ENCODE measurements at places on chromosomes 5 and 9.

DNA sequence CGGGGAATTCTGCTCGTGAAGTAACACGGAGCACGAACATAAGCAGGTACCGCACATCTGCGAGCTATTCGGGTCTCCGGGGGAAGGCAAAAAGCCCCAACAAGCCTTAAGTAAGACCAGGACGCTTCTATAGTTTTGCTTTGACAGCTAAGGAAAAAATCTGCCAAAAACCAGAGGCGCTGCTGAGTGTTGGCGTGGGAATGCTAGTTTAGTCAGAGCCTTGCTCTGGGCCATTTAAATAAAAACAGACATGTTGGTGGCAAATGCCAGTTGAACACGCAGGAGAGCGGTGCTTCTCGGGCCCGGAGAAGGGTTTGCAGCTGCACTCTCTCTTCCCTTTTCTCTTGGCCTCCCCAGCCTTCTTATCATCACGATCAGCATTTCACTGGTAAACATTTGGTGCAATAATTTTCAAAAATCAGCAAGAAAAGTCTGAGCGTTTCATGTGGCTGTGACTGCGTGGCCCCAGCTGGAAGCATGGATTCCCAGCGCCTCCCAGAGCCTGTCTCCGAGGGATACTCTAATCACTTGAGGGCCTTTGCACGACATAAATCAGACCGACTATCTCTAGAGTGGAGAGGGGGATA, 6.4 kb upstream of the NOTCH1 start:
- DNase-seq: no peak

- DNase-seq: no peak
These were observed 390.5 kb downstream of the ZNF608 start for GRCh38 chr5:124355928-124356327.

DNA sequence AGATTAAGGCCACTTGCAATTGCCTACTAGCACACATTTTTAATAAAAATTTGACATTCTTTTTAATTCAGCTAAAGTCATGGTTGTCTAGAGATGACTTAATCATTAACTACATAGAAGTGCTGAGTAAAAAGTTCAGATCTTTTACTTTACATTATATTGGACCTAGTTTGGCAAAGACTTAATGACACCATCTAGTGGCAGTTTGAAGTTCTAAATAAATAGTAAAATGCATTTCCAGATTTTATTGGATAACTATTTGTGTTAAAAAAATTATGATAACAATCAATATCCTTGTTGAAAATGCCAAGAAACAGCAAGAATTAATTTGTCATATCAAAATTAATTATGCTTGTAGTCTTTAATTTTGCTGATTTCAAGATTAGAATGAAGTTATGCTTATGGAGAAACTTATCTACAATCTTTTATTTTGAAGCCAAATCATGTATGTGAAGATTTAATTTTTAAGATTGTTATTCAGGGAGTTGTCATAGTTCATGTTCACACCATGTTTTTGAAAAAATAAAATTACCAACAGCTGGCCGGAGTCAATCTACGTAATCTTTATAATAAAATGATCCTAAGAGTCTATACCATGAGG, 69.6 kb upstream of the PJA2 start:
- DNase-seq: no peak

GRCh38 chr5:4104831-4105597, 509.4 kb downstream of the IRX1 start:
- no peak for DNase-seq

DNA sequence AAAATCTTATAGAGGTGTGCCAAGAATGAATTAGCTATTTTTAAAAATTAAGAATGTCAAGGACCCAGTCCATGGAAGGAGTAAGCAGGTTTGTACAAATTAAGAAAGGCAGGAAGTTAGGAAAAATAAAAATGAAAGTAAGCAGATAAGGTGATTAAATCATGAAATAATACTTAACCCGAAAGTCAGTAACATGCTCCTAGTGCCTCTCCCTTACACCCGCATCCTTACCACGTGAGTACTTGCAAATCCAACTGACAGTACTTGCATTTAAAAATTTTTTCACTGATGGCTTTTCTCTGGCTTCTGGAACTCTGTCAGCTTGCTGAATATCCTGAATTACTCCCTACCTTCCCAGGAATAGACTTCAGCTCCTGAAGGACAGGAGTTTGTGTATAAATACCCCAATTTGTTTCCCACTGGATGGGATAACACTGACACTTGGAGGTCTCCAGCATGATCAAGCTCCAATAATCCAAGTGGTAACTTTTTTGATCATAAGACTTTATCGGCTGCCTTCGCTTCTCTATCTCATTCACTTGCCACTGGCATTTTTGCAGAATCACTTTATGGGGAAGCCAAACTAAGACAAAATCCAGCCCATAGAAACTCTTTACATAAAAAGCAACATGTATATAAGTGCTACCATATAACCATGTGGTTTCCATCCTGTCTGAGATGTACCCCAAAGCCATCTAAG, 41.6 kb upstream of the RICTOR start:
- DNase-seq: no peak

- DNase-seq: no peak
These were observed 32.1 kb downstream of the PRUNE2 start for GRCh38 chr9:76873821-76874220.

GRCh38 chr9:138045541-138046490, 168.2 kb downstream of the CACNA1B start:
- DNase-seq: peak; percentile 12

DNA sequence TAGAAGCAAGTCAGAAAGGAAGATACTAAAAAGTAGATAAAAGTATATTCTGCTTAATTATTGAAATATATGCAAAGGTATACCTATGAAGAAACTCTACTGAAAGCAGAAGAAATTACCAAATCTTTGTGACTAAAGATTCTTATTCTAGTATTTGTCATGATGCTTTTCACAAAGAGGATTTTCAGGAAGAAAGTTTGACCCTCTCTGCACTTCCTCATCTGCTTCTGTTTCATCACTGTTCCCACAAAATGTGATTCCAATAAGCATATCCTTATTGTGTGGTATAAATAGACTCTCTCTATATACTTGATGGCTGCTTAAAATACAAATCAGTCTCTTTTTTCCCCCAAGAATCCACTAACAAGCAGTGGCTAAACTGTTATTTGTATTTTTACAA, 2139.6 kb upstream of the ACO1 start:
- no peak for DNase-seq

- no peak for DNase-seq
These were observed 191.6 kb upstream of the CTNND2 start for GRCh38 chr5:12095808-12096281.

DNA sequence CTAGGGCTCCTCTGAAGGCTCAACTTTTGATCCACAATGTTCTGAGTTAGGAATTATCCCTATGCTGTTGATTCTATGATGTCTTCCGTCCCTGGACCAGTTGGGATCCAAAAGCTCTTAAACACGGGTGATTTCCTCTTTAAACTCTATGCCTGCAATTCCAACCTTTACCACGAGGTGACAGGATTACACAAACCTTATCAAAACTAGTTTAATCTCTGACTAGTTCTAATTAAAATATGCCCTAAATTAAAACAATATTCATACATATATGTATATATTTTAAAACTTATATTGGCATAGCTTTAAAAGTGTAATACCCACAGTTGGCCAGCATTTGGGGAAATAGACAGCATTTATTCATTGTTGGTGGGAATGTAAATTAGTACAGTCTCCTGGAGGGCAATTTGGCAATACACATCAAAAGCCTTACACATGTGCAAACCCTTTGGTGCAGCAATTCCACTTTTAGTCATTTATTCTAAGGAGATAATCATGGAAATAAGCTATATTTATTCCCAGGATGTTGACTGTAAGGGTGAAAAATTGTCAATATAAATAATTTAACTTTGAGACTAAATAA, 51.6 kb upstream of the PHYKPL start:
- DNase-seq: no peak

DNA sequence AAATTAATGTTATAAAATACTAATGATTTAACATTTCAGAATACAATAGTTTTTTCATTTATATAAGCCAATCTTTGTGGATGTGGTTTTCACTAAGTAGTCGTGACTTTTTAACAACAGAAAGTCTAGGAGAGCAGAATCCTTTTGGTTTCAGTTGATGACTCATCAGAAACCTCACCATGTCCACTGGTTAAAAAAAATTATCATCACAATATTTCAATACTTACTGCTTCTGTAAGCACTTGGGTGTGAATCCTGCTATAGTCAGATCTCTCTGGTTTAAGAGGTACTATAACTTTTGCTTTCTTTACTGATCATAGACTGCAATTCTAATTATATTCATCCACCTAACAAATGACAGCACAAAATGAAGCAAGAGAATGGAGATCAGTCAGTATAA, 77.2 kb downstream of the MRPS30 start:
- DNase-seq: no peak

DNA sequence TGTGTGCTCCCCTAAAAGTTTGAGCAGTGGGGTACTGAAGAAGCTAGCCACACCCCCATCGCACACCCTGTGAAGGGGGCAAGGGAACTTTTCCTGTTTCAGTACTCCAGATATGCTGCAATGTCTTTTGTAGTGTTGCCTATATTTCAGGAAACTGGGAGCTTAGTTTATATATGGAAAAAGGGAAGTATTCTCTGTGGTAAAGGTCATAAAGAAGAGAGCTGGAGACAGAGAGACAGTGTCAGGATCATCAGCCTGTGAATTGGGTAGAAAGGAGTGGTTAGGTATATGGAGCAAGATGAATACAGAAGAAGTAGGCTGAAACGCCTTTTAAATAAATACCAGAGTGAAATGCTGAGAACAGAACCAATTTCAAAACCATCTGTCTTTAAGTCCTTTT, 82.2 kb upstream of the C9orf72 start:
- no peak for DNase-seq

GRCh38 chr5:132528866-132529634, 14.3 kb downstream of the IL5 start:
- DNase-seq: no peak

- DNase-seq: no peak
These were observed 56.8 kb downstream of the FGF10 start for GRCh38 chr5:44332285-44332971.

- no peak for DNase-seq
These were observed 50.7 kb downstream of the PIP5K1B start for GRCh38 chr9:68755752-68756151.

DNA sequence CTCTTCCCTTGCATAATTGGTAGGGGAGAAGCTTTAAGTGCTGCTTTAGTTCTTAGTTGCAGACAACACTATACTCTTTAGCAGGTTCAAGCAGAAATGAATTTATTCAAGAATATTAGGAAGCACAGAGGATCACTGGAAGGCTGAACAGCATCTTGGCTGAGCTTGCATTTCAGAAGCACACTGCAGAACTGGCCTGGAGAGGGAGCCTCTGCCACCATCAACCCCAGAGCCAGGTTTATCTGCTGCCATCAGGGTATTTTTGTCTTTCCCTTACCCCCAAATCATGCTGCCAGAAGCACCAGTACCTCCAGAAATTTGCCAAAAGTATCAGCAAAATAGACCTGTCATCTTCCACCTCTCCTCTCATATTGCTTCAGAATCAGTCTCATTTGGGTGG, 440.7 kb downstream of the DMAC1 start:
- DNase-seq: no peak

GRCh38 chr5:94815313-94816039, 197.0 kb downstream of the SLF1 start:
- no peak for DNase-seq

All from cerebellar nuclear complex (tissue), 1 donor.